Stimulated activated CD4-positive, alpha-beta T cell treated with anti-CD3 and anti-CD28 coated beads, Interleukin-12 subunit alpha, Interleukin-12 subunit beta, amount 100 ng/mL, for 48 hours (primary cell): ENCODE measurements at places on chromosomes 2 and 18.

GRCh38 chr2:198444800-198445287 lies 640.5 kb downstream of the PLCL1 start:
- no peak for DNase-seq

- DNase-seq, result no peak
Observed at GRCh38 chr2:46175419-46175818, 121.8 kb upstream of the EPAS1 start.

- DNase-seq, result no peak
Observed at GRCh38 chr18:57220480-57220879, 73.6 kb downstream of the BOD1L2 start.

DNA sequence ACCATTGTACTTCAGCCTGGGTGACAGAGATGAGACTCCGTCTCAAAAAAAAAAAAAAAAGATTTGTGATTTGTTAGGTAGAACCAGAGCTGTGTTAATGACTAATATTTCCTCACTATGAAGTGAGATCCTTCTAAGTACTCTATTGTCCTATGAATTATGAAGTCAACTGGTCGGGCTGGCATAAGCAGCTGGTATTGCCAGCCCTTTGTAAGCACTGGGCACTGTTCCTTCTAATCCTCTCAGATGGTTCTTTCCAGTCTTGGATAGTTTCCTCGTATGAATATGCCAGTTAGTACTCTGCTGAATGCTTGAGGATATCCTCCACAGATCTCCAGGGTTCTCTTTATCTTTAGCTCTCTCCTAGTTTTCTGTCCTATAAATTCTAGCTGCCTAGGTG lies 223.1 kb upstream of the SP5 start:
- no peak for DNase-seq

DNA sequence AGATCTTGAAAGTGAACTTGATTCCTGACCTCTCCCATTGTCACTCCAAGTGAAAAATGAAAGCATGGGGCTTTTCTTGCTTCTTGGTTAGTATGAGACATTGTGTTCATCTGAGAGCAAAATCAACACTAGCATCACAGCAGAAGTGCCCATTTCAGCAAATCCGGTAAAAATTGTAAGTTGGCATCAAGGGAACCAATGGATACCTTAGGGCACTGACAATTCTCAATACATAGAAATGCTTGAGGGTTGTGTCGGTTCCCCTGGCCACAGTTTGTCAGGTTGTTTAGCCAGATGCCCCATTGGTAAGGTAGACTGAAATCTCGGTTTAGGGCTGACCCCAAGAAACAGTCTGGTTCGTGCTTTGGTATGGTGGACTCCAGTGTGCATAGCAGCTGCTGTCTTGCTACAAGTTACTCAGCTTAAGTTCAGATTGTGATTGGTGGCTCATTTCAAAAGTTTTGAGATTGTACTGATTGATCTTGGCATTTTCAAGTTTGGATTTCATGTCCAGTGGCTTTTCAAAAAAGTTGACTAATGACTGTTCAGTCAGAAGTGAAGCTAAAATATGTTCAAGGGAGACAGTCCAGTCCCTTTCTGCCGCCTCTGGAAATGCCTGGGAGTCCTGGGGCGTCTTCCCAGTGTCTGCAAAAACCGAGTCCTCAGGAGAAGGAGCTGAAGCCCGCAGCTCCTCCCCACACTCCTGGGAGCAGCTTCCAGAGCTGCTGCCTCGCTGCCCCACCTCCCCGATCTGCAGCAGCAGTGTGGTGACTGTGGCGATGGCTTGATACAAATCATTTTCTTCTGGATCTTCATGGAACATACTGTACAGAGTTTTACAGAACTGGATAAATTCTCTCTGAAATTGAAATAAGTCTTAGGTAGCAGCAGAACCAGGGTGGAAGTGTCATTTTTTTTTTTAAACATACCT lies 5.6 kb downstream of the RPL31 start:
- no peak for DNase-seq

DNA sequence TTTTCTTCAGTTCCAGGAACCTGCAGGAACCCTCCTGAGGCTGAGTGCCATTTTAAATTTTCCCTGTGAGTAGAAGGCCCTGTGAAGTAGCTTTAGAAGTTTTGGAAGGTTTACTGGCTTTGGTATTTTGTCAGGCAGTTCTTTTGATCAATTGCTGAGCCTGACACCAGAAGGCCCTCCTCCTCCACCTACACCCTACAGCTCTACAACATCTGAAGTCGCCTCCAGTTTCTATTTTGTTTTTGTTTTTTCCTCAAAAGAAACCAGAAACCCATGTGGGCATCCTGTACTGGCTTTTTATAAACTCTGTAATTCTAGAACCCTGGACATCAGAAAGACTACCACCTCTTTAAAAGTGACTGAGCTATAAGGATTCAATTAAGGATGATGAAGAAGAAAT lies 153.7 kb downstream of the NRXN1 start:
- DNase-seq, result no peak

DNA sequence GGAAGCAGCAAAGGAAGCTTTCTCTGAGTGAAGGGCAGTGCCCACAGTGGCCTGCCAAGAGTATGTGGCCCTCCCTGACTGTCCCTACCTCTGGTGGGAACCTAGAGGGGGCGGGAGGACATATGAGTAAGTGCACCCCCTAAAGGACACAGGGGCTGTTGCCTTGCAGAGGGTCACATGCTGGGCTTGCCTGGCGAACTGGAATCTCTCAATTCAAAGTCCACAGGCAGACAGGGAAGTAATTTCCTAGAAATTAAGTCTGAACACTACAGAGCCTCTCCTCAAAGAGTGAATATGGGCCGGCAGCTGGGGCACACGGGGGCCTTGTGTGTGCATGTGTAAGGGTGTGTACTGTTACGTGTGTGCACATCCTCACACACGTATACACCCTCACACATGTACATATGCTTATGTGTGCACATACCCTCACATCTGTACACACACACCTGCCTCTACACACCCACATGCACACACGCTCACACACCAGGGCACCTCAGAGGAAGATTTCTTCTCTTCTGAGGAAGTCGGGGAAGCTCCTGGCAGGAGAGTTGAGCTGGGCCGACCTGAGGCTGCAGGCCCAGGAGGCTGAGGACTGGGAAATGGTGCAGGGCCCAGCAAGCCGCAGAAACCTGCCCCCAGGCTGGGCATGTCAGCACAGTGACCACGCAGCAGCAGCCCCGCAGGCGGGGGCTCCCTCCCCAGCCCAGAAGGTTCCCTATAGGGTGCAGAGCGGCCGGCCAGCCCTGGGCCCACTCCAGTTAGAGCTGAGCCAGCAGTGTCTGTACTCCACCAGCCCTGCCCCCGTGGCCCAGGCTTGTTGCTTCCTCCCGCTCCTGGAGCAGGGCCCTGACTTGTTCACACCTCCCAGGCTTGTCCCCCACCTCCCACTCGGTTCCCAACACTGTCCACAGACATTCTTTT lies 77.4 kb upstream of the TAF1B start:
- DNase-seq, result no peak

GRCh38 chr2:11567631-11568031 lies 33.8 kb downstream of the GREB1 start:
- no peak for DNase-seq

- DNase-seq, result no peak
Observed at GRCh38 chr2:232515639-232516038, 4.5 kb upstream of the PRSS56 start.

DNA sequence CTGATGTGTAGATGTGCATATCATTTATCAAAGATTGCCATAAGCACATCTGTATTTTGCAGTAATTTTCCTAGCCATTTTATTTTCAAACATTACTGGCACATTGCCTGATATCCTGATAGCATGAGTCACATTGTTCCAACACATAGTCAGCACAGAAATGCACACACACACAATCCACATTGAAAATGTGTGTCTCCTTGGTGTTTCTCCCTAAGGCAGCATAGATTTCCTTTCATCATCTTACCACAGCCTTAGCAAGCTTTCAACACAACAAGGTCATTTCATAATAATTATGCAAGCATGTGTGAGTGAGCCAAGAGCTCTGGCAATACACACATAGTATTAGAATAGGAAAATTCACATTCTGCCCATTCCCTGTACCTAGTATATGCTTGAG lies 245.4 kb upstream of the MEIS1 start:
- no peak for DNase-seq

GRCh38 chr2:167715932-167716331 lies 531.5 kb downstream of the STK39 start:
- no peak for DNase-seq

DNA sequence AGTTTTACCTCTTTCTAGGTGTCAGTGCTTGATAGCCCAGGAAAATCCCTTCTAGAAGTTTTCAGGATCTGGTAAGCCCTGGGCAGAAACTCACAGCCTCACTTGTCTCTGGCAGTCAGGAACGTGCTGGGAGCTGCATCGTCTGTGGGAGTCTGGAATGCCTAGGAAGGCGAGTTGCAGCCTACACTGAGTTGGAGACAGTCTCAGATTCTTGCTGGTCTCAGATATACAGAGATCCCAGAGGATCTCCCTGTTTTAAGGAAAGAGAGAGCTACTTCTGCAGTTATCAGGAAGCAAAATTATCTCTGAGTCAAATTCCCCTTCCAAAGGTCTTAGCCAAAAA lies 104.4 kb upstream of the CDC42EP3 start:
- no peak for DNase-seq

GRCh38 chr2:96393989-96394761 lies 58.6 kb downstream of the NCAPH start:
- no peak for DNase-seq
